A673 (cell line): ENCODE measurements at places on chromosomes 11 and 22. TPM values are rescaled to one million over a fixed set of nuclear protein-coding genes. Genes with fewer than 3 reads are reported as not detected.

Gene OR52I1
- total RNA-seq: not detected in 2 replicates

Gene F2
- not detected in 2 replicates for total RNA-seq

Gene USP2
- total RNA-seq: 4.8 and 6.2 TPM in 2 replicates

Gene OR52B4
- total RNA-seq: not detected in 2 replicates

Gene OOSP4B
- total RNA-seq: not detected in 2 replicates

Gene ISX
- total RNA-seq: not detected in 2 replicates

Gene TMEM86A
- 0.09 and 0.24 TPM in 2 replicates for total RNA-seq

Gene MIEF1
- total RNA-seq: 47.1 and 55.1 TPM in 2 replicates

Gene DUSP8
- 0.70 and 1.9 TPM in 2 replicates for total RNA-seq

DNA sequence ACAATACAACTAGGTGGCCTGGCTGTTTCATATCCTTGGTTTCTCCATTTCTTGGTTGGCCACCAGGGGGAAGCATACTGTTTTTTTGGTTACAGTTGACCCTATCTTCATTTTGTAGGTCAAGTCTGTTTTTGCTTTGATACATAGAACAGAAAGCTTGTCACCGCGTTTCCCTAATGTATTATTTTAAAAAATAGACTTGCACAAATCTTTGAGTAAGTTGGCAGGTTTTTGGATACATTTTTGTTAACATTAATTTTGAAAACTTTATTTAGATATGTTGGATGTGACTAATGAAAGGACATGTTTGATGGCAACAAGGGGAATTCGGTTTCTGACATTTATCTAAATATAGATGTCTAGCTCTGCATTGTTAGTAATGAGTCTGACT is 3.0 kb downstream of the NCR3LG1 start:
- DNase-seq: peak; percentile 84

DNA sequence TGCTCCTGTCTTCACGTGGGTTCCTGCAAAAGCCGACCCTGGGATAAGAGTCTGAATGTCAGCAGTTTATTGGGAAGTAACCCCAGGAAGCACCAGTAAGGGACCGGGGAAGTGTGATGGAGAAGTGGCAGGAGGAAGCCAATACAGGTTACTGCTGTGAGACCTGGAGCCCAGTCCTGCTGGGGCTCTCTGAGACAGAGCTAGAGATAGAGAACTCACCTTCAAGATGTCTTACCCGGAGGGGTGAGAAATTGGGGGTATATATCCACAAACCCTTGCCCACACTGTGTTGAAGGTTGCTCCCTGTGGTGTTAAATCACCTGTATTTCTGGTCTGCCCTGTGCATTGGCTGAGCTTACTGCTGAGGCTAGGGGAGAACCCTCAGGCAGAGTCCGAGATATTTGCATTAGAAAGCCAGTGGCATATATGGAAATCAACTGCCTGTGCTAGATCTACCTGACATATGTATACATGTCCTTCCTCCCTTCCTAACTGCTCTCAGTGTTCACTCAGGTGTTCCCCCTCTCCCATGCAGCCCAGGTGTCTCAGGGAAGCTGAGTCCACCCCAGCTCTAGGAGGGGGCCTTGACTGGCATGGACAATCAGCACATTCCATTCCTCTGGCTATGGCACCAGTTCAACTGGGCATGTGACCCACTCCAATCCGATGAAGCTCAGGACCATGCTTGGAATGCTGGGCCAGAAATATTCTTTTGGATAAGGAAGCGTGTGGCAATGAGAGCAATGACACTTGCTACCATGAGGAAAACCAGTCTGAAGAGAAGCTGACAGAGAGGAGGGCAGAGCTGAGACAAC is 6.8 kb upstream of the MICAL2 start:
- no peak for DNase-seq

GRCh38 chr11:33086017-33086416 is 46.6 kb downstream of the TCP11L1 start:
- DNase-seq: no peak

- DNase-seq: no peak
Measured at GRCh38 chr11:11580841-11581411, 40.9 kb downstream of the GALNT18 start.

GRCh38 chr11:3684819-3685172 is 13.6 kb upstream of the CHRNA10 start:
- no peak for DNase-seq

DNA sequence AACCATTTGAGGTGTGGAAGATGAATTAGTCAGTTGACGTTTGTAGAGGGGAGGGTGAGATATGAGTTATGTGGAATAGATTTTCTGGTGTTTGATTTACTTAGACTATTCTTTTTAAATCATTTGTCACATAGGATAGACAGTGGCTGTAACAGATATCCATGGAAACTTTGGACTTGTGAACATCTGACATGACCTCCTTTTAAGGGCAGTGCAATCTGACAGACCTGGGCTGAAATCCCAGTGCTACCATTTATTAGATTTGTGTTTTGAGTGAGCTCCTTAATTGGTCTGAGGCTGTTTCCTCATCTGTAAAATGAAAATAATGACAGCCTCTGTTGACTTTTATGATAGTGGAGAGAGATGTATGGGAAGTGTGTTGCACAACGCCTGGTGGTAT is 159.9 kb downstream of the TEAD1 start:
- DNase-seq: no peak

DNA sequence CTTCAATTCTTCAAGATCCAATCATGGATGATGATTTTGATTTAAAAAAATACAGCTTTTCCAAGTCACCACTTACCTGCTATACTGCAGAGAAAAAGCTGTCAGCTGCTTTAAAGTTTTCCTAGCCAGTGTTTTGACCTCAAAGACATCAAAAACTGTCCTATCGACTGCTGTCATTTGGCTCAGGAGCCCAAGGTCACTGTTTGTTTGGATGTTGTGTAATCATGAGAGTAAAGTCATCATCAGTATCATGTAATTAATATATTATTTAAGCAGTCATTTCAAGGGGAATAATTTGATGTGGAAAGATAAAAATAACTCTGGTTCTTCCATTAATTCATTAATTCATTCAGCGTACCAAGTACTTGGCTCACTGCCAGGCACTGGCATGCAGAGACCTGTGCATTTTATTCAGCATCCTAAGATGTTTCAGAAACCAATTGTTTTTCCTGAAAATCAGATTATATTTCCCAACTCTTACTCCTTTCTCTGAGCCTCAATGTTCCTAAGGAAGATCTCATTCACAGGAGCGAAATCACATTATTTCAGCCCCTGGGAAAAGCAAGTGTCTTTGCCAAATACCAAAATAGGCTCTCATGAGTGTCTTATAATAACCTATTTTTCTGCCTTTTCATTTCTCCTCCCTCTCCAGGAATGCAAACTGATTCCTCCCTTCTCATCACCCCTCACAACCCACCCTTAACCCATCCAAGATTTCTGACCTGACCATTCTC is 59.9 kb downstream of the SLC1A2 start:
- no peak for DNase-seq
